ENCODE measurements at places on chromosomes 3 and 15.
A peak's percentile ranks its signal among the peaks of the same experiment; 100 is the strongest.

GRCh38 chr15:51315726-51316125, 22.7 kb downstream of the CYP19A1 start:
- no peak for DNase-seq

DNA sequence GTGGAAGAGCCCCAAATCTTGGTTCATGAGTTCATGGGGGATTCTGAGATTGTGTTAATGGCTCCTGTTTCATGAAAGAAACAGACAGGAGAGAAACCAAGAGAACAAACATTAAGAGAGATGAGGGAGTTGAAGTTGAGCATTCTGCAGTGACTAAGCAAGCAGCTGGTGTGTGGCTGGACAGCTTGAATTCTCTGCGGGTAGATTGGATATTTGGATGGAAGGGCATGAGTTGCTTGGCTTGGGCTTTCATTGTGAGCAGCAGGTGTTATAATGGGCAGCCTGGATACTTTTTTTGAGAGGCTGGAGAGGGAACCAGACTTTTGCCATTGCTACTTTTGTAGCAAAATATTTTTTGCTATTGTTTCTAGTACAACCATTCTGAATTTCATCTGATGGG, 346.8 kb upstream of the SATB1 start:
- no peak for DNase-seq

- peak; percentile 93 for DNase-seq
Measured at GRCh38 chr15:55823191-55823670, 80.3 kb upstream of the PRTG start.

- no peak for DNase-seq
Measured at GRCh38 chr15:69841113-69841828, 256.4 kb downstream of the TLE3 start.

GRCh38 chr3:124552224-124552623, 178.0 kb upstream of the UMPS start:
- no peak for DNase-seq

- peak; percentile 12 for DNase-seq
Measured at GRCh38 chr3:117281371-117281770, 571.8 kb downstream of the TUSC7 start.

- DNase-seq = no peak
Measured at GRCh38 chr15:66524838-66525237, 19.7 kb downstream of the ZWILCH start.

- no peak for DNase-seq
Measured at GRCh38 chr15:73582851-73583379, 50.3 kb downstream of the NPTN start.

- DNase-seq = peak; percentile 98
Measured at GRCh38 chr3:188286087-188286513, 132.1 kb downstream of the LPP start.

DNA sequence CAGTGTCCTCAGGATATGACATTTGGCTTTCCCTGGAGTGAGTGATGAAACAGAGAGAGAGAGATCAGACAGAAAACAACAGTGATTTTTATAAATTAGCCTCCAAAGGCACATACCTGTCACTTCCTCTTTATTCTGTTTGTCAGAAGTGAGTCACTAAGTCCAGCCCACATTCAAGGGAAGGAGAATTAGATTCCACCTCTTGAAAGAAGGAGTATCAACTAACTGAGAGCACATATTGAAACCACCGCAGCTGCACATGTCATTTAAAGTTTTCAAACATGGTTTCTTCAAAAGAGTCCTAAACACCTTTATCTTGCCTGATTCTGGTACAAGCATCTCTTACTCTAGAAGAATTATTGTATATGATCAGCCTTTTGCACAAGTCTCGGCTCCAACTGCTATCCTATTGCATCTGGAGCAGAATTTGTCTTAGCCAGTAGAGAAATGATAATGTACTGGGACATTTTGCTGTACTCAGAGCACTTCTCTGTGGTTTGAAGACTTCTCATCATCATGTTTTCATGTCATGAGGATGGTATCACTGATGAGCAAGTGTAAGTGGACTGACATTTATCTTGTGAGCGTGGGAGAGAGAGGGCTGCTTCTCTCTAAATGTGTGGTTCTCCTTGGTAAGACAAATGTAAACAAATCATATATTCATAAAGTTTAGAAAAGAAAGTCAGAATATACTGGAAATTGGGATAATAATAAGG, 338.9 kb upstream of the CFAP20DC start:
- no peak for DNase-seq

DNA sequence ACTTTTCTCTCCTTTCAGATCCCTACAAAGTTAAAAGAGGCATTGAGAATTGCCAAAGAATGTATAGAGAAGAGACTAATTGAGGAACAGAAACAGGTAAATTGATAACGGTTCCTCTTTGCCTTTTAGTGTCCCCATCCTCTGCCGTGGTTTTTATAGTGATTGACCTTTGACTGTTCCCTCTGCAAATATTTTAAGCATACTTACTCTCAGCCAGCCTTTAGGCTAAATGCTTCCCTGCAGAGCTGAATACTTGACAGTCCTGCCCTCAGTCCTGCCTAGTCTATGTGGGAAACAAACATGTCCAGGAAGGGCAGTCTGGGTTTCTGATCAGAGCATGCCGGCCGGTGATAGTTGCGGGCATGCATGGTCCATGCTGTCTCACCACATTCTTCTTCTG, 24.7 kb downstream of the PDHB start:
- no peak for DNase-seq

GRCh38 chr3:117788506-117788905, 1078.9 kb downstream of the TUSC7 start:
- no peak for DNase-seq

DNA sequence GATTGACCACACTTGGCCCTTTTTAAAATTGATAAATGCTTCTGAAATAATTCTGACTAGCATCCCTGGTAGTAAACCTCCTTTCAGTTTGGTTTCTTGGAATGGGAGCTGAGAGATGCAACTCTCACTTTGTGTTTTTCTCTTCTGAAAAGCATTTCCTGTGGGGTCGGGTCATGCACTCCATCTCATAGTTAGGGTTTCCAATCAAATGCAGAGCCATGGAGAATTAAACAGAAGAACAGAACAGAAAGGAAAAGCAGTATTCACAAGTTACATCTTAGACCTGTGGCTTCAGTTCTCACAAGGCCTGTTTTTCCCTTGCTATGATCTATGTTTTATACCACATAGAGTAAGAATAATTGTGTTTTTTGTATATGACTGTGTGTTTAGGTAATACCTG, 39.7 kb downstream of the SENP2 start:
- no peak for DNase-seq

GRCh38 chr3:70990185-70990584, 593.3 kb downstream of the FOXP1 start:
- no peak for DNase-seq

- DNase-seq = peak; percentile 69
Measured at GRCh38 chr3:57397175-57398026, 104.9 kb upstream of the ASB14 start.

DNA sequence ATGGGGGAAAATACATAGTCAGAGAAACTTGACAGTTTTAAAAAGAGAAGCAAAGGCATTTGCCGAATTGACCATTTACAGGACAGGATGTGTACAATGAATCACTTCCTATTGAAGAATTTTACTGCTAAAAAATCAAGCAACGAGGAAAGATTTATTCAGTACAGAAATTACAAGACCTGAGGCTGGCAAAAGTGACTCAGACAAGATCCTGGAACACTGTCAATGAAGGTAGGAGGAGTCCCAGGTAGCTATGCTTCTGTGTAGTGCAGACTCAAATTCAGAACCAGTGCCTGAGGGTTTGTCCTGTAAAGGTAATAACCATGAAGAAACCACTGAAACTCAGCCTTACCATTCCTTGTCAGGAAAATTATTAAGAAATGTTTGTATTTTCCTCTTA, 120.9 kb downstream of the ZMAT3 start:
- DNase-seq = no peak
